ENCODE measurements at places on chromosomes 4 and X.

DNA sequence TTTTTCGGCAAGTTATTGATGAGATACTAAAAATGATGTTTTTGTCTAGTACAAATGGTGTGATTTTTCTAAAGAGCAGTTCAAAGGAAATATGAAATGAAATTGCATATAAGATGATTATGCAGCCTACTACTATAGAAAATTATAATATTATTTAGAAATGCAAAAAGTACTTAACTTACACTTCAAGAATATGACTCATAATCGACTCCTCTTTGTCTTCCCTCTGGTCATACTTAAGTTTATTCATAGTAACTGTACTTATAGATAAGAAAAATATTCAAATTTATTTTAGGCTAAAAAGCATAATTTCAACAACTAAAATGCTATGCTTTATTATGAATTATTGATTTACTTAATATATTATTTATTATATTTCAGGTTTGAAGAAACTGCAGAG is 33.2 kb downstream of the CEP44 start:
- DNase-seq = no peak

DNA sequence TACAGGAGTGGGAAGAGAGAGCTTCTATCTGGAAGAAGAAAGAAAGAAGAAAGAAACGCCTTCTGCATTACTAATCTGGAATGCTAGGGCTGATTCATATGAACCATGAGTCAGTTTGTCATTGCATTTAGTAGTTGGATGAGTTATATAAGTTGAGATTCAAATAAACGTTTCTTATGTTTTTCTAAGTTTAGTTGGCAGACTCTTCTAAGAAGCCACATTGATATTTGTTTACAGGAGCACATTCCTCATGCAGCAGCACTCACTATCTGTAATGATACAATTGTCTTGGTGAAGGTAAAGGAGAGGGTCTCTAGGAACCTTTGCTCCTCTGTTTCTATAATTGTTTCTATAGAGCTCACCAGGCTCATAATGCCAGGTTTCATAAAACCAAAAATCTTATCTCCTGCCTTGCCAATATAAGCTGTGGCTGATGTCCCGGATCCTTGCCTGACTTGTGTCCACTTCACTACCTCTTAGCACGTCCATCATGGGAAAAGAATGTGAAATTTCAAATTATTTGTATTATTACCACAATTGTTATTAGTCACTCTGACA is 39.5 kb downstream of the HOPX start:
- DNase-seq = no peak

GRCh38 chr4:11529625-11530201 is 101.0 kb upstream of the HS3ST1 start:
- DNase-seq = no peak

- DNase-seq = peak; percentile 37
Observed at GRCh38 chrX:39162322-39162735, 361.1 kb downstream of the MID1IP1 start.

DNA sequence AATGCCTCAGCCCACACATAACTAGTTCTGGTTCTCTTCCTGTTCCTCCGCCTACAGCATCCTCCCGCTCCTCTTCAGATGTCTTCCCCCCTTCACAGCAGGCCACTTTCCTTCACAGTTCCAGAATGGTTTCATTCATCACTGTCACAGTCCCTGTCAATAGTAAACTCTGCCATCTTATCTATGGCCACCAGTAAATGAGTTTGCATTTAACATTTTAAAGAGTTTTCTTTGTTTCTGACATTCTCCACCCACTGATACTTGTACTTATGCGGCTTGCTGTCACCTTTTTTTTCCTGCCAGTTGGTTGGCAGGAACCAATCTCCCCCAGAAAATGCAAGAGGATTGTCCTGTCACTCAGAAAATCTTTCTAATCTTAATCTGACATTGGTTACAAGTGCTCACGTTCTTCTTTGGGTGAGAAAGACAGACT is 114.1 kb downstream of the GLUD2 start:
- peak; percentile 1 for DNase-seq

DNA sequence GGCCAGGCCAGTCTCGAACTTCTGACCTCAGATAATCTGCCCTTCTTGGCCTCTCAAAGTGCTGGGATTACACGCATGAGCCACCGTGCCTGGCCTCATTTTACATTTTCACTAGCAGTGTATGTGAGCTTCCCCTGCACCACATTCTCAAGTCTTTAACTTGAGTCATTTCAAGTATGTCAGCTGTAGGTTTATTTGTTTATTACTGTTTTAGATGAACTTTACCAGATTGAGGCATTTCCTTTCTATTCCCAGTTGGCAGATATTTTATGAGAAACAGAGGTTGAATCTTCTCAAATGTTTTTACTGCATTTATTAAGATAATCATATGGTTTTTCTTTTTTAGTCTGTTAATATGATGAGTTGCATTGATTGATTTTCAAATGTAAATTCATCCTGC is 114.6 kb upstream of the SH3RF1 start:
- no peak for DNase-seq

DNA sequence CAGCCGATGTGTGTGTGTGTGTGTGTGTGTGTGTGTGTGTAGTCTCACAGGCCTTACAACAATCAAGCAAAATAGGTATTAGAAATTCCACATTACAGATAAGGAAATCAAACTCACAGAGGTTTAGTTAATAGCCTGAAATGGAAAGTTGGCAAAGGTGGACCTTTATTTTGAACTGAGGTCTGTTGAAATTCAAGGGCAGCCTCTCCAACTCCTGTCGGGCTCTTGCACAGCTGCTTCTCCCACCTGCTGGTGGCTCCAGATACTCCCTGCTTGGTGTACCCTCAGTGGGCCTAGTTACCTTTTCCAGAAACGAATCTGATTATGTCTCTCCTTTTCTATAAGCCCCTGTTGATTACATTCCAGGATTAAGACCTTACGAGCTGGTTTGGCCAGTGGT is 195.9 kb downstream of the MGST2 start:
- no peak for DNase-seq

GRCh38 chr4:176784816-176785215 is 7.9 kb downstream of the VEGFC start:
- no peak for DNase-seq

DNA sequence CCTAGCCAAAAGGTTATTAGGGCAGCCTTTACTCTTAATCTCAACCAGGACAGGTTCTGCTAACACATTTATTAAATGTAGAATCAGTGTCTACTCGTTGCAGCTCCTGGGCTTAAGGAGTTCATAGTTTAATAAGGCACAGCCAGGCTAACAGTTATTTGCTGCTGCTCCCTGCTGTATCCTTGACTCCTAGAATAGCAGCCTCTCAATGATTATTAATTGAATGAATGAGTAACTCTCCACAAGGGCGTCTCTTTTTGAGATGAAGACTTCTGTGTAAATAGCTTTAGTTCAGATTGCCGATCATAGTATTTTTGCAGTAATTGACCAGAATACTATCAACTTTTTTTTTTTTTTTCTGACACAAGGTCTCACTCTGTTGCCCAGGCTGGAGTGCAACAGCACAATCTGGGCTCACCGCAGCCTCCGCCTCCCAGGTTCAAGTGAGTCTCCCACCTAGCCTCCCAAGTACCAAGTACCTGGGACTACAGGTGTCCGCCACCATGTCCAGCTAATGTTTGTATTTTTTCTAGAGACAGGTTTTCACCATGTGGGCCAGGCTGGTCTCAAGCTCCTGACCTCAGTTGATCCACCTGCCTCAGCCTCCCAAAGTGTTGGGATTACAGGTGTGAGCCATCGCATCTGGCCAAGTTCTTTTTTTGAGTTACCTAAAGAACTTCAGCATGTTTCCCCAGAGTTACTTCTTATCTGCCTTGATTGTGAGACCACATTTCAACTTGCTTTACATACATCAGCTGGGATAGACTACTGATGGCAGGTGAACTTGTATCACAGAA is 2.9 kb downstream of the UGDH start:
- no peak for DNase-seq
